HAP-1 (cell line): ENCODE measurements at places on chromosomes 12 and 14.
A peak's percentile ranks its signal among the peaks of the same experiment; 100 is the strongest.

GRCh38 chr14:54699735-54700134, 132.8 kb downstream of the SAMD4A start:
- no peak for DNase-seq

GRCh38 chr14:88463318-88463717, 77.9 kb downstream of the SPATA7 start:
- DNase-seq, result peak; percentile 35

DNA sequence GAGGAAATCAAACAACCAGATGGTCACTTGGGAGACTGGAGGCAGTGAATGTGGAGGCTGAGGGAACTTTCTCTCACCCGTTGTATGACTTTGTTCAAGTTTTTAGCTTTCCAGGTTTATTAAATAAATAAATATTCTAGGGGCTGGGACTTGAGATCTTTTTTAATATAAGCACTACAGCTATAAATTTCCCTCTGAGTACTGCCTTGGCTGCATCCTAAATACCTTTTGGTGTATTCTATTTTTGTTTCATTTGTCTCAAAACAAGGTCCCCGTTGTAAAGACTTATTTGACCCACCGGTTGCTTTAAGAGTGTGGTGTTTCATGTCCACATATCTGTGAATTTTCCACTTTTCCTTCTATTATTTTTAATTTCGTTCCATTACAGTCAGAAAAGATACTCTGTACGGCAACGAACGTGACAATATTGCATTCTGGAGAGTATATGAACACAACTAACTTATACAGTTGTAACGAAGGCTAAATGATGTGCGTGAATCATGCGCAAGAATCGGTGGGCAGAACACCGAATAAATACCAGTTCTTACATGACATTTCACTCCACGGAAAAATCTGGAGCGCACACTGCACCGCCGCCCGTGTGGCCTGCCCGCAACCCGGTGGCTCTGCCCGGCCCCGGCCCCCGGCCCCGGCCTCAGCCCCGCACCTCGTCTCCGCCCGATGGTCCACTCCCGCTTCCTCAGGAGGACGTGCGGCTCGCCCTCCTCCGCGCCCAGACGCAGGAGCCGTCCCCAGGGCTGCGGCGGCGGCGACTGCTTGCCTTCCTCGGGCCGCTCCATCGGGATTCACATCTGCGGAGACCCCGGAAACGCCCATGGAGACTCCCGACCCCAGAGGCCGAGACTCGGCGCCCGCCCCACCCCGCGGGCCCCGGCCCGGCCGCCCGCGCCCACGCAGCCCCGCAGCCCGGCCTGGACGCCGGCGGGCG, 602 bp downstream of the CHFR start:
- no peak for DNase-seq

DNA sequence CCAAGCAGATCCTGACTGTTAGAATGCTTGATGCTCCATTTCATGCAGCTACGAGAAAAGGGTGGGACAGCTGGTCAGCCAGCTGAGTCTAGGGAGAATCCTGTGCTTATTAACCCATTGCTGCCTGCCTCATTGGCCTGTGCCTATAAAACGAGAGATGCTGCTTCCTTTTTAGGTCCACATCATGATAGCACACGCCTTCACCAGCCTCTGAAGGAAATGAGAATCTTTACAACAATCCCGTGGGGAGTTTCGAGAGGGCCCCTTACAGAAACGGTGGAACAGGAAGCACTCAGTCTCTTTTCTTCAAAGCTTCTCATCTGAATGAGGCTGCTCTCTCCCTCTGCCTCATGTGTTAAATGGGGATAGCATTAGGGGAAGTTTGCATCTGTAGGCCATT, 147.3 kb upstream of the RFLNA start:
- DNase-seq, result no peak

GRCh38 chr14:21476523-21476924, 235 bp downstream of the RAB2B start:
- no peak for DNase-seq

- DNase-seq, result no peak
Measured at GRCh38 chr12:104775731-104776231, 182.3 kb downstream of the SLC41A2 start.

DNA sequence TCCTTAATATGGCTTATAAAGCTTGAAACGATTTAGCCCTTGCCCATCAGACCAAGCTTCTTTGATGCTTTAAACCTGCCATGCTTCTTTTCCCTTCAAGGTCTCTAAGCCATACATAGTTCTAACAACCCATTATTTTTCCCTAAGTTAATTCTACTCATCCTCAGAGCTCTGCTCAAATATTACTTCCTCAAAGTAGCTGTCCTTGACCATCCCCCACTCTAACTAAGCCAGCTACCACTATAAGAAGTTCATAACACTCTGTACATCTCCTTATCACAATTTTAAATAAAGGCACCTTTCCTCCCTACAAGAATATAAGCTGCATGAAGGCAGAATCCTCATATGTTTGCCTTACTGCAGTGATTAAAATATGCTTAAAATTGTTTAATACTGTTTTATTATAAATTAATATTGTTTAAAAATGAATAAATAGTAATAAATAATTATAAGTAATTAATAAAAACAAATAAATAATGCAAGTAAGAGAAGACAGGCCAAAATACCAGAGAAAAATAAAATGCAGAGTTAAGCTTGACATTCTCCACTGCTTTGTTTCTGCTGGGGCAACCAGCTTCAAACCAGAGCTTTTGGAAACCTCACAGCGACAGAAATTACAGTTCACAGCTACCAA, 76.8 kb downstream of the NUMB start:
- DNase-seq, result no peak
